ENCODE measurements at places on chromosomes 1 and 21. TPM values are rescaled to one million over a fixed set of nuclear protein-coding genes. Genes with fewer than 3 reads are reported as not detected.

- H3K27ac ChIP-seq = no peak overlapping the region
- no peaks in the 10 kb centered on the region for H3K36me3 ChIP-seq
- H3K4me3 ChIP-seq = no peak overlapping the region
- H3K27me3 ChIP-seq = no peaks in the 10 kb centered on the region
Measured at GRCh38 chr21:26818906-26819305, 26.3 kb downstream of the ADAMTS1 start.

IFI6 gene
- 44.5 TPM for total RNA-seq

DNA sequence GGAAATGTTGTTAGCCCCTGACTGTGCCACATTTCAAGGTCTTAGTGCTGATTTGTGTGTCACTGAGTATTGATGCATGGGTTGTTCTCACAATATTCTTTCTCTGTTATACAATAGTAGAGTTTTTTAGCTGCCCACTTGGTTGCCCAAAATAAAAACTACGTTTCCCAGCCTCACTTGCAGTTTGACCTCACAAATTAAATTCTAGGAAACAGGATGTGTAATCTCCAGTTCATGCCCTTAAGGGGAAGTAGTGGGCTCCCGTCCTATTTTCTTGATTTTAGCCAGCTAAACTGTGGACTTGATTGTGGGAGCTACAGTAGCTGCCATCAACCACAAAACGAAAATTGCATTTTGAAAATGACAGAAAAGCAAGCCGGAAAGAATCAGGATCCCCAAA, 27.3 kb upstream of the LAMC1 start:
- H3K27me3 ChIP-seq = no peaks in the 10 kb centered on the region
- no peaks in the 10 kb centered on the region for H3K36me3 ChIP-seq
- no peak overlapping the region for H3K4me3 ChIP-seq
- peaks cover 5% of the 10 kb centered on the region for H3K4me1 ChIP-seq
- no peak for DNase-seq

- no peak overlapping the region for H3K4me3 ChIP-seq
- H3K27me3 ChIP-seq = no peaks in the 10 kb centered on the region
- no peaks in the 10 kb centered on the region for H3K36me3 ChIP-seq
- H3K27ac ChIP-seq = no peak overlapping the region
Measured at GRCh38 chr1:15668089-15668754, 15.9 kb upstream of the PLEKHM2 start.

DNA sequence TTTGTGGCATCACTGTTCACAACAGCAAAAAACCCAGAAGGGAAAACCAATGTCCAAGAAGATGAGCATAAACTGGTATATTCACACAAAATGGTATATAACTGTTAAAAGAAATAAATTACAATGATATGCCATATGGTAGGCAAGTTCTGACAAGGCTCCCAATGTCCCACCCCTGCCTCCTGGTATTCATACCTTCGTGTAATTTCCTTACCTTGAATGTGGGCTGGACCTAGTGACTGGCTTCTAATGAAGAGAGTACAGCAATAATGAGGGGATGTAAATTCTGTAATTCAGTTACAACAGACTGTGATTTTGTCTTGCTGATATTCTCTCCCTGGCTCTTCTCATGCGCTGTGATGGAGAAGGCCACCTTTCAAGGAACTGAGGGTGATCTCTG, 9.3 kb downstream of the ANKRD45 start:
- no peak overlapping the region for H3K4me3 ChIP-seq
- no peaks in the 10 kb centered on the region for H3K27me3 ChIP-seq
- H3K4me1 ChIP-seq = no peaks in the 10 kb centered on the region
- H3K27ac ChIP-seq = no peak overlapping the region
- no peak for DNase-seq
- no peaks in the 10 kb centered on the region for H3K36me3 ChIP-seq

TENT5C gene
- 19.8 TPM for total RNA-seq
